AG20443 (cell line): ENCODE measurements at places on chromosomes 6 and 20.

DNA sequence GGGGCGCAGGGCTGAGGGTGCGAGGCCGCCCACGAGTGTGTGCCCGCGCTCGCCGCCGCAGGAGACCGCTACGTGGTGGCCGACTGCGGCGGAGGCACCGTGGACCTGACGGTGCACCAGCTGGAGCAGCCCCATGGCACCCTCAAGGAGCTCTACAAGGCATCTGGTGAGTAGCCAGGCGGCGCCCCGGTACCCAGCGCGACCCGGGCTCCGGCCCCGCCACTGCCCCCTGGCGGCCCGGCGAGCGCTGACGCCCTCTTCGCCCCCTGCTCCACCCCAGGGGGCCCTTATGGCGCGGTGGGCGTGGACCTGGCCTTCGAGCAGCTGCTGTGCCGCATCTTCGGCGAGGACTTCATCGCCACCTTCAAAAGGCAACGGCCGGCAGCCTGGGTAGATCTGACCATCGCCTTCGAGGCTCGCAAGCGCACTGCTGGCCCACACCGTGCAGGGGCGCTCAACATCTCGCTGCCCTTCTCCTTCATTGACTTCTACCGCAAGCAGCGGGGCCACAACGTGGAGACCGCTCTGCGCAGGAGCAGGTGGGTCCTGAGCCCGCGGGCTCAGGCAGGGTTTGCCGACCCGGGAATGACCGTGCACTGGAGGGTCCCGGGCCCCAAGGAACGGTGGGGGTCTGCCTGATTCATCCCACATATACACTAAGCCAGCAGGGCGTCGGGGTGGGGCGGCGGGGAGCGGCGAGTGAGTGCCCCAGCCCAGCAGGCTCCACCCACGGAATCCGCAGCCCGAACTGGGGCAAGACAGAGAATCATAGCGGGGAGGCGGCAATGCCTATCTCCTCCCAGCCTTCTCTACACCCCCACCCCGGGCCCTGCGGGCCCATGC is 17.4 kb downstream of the HSPA12B start:
- peak; percentile 73 for DNase-seq

- peak; percentile 42 for DNase-seq
Observed at GRCh38 chr6:137217801-137218472, 1.2 kb downstream of the IFNGR1 start.

GRCh38 chr6:6736791-6737654 is 148.5 kb downstream of the LY86 start:
- peak; percentile 93 for DNase-seq

- no peak for DNase-seq
Observed at GRCh38 chr6:166153966-166154365, 13.7 kb downstream of the TBXT start.

- DNase-seq = no peak
Observed at GRCh38 chr6:155959898-155960495, 504.4 kb upstream of the NOX3 start.

DNA sequence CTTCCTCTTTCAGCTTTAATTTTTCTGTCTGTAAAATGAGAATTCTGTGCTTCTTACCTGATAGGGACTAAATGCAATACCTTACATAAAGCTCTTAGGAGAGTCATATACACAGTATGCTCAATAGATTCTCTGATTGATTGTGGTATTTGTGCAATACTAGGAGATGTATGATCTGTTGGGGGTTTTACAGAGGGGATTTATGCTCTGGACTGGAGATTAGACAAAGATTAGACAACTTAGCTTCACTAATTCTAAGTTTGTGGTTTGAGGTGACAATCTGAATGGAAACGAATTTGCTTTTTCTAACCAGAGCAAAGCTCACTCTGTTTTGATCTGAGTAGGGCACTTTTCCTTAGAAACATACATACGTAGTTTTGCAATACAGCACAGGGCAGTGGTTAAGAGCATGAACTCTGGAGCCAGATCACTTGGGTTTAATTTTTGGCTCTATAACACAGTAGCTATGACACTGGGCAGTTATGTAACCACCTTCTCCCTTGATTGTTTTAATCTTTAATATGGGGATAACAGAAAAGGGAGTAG is 126.2 kb downstream of the RNF144B start:
- DNase-seq = no peak

- no peak for DNase-seq
Observed at GRCh38 chr6:106397431-106397830, 36.9 kb downstream of the CRYBG1 start.

DNA sequence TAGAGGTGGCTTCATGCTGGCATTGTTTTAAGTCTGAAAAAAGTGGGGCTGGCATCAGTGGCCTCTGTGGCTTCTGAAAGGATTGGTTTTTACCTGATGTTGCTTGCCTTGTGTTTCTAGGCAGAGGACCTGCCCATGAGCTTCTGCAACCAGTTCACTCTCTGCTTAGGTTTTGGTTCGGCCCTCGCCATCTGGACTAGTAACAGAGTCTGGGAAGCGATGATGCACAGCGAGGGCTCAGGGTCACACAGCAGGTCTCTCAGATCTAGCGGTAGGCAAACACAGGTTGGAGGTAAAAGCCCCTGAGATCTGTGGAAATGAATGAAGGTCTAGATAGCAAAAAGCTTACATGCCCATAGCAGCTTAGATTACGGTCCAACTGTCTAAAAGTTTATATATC is 6.8 kb upstream of the RBL1 start:
- no peak for DNase-seq

GRCh38 chr20:49825521-49826033 is 12.9 kb downstream of the SLC9A8 start:
- no peak for DNase-seq
